ENCODE measurements at places on chromosomes 7 and 10.

GRCh38 chr7:33854801-33855350 is 50.5 kb upstream of the BMPER start:
- no peak for DNase-seq

GRCh38 chr7:85213500-85213899 is 26.6 kb upstream of the SEMA3D start:
- no peak for DNase-seq

DNA sequence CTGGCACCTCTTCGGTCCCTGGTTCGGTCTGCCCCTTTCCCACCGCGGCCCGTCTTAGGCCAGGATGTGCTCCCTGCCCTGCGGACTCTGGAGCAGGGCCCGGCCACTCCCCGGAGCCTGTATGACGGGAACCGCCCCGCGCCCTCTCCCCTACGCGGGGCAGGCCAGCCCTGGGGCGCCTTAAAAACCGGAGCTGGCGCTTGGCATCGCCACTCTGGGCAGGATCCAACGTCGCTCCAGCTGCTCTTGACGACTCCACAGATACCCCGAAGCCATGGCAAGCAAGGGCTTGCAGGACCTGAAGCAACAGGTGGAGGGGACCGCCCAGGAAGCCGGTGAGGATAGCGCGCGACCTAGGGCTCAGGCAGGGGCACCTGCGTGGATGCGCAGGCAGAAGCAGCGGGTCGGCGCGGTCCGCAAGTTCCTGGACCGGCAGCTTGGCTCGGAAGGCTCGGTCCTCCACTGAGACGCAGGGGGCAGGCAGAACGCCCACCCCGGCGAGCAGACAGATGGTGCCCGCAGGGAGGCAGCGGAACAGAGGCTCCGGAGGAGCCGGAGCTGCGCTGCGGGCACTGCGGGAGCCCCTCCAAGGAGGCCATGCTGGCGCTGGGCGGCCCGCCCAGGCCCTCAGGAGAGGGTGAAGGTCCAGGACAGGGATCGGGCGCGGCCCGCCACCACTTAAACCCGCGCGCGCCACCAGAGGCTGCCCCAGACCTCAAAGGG is at the start of gene ADIRF:
ADIRF (plus strand) TSS at position 212 of the 723 bp plus-strand sequence; CDS start at position 275, 63 bp downstream.
- DNase-seq: no peak

DNA sequence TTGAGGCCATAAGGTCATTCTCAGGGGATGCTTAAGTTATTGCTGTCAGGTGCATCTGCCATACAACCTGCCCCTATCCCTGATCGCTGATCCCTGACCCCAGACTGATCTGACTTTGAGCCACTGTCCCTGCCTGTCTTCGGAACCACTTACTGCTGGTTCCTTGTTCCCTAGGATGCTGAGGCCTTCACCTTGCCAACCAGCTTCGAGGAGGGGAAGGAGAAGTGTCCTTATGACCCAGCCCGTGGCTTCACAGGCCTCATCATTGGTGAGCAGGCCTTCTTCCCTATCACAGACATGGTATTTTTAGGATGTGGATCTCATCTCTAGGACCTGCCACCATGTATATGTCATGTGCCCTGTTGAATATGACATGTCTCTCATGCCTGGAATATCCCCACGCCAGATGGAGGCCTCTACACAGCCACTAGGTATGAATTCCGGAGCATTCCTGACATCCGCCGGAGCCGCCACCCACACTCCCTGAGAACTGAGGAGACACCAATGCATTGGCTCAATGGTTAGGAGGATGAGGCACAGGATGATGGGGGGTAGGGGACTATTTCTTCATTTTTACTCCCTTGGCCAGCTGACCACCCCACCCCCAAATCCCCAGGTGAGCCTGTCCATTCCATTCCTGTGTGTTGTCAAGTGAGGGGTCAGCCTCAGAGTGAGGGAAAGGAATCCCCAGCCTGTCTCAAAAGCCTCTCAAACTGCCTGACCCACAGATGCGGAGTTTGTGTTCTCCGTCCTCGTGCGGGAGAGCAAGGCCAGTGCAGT is 9.0 kb downstream of the MRPL43 start:
- DNase-seq: no peak

DNA sequence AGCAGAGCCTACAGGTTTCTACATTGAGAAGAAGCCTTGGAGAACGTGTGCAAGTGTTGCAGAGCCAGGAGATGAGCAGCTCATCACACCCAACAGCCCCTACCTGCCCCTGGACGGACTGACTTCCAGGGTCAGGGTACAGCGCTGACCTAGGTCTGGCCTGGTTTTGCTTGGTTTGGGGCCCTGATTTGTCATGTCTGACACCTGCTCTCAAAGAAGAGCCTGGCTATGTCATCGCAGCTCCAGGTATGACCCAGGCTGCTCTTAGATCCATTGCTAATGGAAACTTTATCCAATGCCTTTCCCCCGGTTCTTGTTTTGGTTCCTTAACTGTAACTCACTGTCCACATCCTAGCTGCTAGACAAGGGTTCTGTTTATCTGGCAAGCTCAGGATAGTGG is 149.5 kb downstream of the CXCL12 start:
- no peak for DNase-seq

DNA sequence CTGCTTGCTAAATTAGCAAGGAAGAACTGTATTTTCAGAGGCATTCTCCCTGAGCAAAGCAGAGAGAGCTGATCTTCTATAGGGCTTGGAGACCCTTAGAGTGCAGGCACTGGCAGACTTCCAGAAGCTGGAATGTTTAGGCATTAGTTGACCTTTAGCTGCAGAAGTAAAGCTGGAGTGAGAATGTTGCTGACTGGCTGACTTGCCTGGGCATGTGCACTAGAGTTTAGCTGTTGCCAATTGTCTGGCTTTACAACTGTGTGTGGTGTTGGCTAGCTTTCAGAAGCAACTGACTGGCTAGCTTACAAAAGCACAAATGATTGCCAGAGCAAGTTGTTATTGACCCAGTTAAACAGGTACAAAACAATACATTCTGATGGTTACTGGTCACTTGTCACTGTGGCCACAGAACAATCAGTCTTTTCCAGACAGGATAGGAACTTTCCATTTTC is 25.1 kb downstream of the FAM13C start:
- DNase-seq: no peak

DNA sequence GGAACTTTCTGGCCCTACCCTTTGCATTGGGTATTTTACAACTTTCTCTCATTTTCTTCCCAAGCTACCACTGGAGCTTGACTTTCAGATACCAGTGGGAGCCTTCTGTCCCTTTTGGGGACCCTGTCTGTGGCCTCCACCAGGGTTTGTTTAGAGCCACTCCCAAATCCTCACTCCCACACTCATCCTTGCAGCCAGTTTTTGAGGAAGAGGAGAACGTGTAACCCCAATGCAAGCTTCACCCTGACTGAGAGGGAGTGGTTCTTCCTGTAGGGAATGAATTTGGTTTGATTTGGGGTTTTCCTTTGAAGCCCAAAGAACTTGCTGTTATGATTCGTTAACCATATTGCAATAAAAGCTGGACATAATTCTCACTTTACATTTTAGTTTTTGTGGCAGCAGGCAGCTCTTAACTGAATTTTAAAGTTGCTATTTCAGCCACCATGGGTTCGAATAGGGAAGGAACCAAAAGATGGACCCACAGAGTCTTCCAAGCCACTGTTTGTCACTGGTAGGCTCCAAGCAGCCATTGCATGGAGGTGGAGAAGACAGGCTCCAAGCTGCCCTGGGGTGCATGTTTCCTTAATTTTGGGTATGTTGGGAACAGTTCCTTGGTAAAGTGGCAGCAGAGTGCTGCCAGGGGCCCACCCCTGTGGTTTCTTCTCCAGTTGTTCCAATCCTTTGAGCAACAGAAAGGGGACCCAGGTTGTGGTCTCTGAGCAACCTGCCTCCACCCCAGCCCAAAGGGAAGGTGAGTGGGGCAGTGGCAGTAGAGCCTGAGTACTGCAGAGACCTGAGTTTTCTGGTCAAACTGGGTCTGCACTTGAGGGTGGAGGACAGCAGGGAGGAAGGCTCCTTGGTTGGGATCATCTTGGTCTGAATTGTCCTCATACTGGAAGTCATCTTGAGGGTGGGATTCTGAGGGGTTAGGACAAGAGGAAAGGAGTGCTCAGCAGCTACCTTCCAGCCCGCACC is 5.1 kb downstream of the EVX1 start:
- DNase-seq: no peak

DNA sequence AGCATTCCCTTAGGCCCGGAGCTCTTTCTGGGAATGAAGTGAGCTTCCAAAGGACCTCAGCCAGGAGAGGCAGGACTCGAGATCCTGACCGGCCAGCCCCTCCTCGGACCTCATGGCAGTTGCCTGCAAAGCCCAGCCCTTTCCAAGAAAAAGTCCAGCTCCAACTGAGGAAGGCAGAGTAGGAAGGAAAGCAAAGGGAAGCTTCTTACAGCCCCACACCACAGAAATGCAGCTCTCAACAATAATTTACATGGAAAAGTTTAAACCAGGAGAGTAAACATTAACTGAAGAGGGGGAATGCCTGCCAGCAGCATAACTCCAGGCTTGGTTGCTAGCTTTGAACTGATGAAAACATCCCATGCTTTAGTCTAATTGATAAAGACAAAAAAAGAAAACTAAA is 153.9 kb upstream of the PFKP start:
- DNase-seq: no peak

DNA sequence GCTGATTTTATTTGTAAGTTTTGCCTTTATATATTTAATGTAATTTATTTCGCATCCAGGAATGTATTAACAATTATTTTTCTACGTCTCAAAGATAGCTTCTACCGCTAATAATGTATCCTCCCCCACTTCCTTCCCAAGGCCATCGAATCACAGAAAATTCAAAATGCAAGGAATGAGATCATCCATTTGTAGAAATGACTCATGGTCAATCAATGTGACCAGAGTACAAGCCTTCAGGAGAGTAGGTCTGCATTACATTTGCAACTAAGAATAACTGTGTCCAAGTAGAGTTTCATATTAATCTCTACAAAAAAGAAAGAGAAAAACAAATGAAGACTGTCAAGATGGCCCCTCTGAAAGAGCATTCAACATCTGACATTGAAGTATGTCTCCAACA is 205.9 kb upstream of the PHF14 start:
- no peak for DNase-seq

DNA sequence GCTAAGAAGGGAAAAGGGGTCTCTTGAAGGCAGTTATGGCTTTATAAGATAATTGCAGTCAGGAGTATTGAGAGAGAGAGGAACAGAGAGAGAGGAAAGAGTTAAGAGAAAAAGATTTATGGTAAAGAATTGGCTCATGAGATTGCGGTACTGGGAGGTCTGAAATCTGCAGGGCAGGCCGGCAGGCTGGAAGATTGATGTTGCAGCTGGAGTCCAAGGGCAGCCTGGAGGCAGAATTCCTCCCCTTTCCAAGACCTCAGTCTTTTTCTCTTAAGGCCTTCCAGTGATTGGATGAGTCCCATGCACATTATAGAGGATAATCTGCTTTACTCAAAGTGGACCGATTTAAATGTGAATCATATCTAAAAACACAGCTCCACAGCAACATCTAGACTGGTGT is 68.4 kb downstream of the HACD1 start:
- no peak for DNase-seq

DNA sequence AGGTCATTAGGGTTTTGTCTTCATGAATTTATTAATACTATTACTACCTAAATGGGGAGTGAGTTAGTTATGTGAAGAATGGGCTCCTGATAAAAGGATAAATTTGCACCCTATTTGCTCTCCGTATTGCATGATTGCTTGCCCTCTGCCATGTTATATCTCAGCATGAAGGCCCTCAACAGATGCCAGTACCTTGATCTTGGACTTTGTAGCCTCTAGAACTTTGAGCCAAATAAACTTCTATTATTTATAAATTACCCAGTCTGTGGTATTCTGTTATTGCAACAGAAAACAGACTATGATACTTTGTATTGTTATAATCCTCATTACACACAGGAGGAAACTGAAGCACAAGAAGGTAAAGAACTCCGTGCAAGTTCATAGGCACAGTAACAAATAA is 150.8 kb downstream of the AGMO start:
- no peak for DNase-seq

DNA sequence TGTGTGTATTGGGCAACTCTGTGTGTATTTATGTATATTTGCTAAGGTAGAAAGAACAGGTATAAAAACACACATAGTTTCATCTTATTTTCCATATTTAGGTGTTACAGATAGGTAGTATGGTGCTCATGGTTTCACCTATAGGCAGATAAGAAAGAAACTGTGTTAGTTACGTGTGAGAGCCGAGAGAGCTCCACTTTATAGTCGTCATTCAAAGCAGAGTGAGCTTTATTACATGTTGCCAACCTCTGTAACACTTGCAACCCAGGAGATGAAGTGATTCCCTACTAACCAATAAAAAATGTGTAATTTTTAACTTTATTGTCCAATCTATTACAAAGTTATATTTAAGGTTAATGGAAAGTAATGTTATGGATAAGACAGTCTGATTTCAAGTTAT is 121.3 kb downstream of the AGMO start:
- DNase-seq: no peak

GRCh38 chr7:2522780-2523433 is 3.3 kb downstream of the LFNG start:
- no peak for DNase-seq

DNA sequence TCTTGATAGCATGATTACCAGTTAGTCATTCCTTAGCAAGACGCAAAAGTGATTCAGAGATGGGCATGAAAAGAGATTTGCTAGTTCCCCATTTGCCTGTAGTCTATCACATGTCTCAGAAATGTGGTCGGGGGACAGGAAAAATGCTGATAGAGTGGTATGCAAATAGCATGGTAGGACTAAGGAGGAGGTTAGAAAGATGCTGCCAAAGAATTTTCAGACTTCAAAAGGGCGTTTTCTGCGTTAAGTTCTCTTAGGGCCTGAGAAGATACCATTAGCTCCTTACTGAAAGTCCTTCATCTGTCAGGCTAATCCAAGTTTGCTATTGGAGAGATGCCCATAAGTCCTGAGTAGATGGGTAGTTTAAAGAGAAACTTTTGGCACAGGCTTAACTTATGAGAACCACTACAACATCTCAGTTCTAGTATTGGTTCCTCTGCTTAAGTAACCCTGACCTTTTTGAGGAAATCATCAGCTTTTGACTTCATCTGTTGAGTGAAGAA is 2.7 kb downstream of the CALD1 start:
- no peak for DNase-seq

DNA sequence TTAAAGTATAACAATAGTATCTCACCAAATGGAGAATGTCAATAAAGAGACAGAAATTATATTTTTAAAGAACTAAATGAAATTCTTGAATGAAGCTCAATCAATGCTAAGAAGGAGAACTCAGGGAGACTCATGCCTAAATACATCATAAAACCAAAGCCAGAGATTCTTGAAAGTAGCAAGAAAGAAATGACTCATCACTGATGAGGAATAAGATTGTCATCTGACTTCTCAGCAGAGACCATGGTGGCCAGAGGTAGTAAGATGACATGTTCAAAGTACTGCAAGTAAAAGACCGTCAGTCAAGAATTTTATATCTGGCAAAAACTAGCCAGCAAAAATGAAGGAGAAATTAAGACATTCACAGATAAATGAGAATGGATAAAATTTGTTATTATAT is 399.0 kb downstream of the GRID1 start:
- no peak for DNase-seq

DNA sequence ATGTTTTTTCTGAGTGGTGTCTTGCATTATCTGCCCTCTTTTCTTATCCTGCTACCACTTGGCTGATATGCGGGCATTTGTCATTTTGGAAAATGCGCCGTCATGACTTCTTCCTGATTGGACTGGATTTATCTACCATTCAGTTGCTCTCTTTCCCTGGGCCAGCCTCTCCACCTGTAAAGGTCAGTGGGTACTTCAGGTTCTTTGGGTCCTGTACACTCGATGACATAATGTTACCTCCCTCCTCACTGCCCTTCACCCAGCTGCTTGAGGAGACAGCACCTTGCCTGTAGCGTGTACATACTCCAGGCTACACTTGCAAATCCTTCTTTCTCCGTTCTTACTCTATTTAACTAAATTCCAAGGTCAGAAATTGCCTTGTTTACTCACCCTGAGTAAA is 83.7 kb downstream of the RBM33 start:
- no peak for DNase-seq

- DNase-seq: no peak
These were observed 127.5 kb downstream of the TES start for GRCh38 chr7:116337800-116338199.

Measured in activated T-helper 1 cell treated with anti-CD3 and anti-CD28 coated beads, Interleukin-2, amount 50 U/mL, for 16 hours (primary cell).